ENCODE measurements at places on chromosomes 5 and 9.

DNA sequence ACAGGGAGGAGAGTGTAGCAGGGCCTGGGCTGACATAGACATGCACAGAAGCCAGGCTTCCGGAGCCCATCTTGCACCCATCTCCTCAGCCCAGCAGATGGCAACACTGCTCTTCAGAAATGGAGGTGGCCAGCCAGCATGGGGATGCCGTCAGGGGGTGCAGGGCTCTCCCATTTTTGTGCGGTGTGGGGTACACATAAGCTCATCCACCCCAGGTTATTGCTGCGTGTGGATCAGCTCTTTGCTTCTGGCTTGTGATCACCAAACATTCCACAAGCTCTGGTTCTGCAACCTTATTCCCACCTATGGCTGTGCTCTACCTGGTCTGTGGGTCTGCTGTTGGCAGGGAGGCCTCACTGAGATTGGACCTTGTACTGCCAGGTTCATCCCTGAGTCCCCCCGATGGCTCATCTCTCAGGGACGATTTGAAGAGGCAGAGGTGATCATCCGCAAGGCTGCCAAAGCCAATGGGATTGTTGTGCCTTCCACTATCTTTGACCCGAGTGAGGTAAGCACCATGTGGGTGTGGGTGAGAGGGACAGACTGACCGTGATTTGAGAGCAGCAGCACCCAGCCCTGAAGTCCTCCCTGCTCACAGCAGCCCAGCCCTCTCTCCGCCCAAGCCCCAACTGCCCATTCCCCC is 17.3 kb downstream of the SLC22A5 start:
- peak; percentile 65 for DNase-seq

GRCh38 chr5:15604986-15605385 is 105.0 kb downstream of the FBXL7 start:
- no peak for DNase-seq

DNA sequence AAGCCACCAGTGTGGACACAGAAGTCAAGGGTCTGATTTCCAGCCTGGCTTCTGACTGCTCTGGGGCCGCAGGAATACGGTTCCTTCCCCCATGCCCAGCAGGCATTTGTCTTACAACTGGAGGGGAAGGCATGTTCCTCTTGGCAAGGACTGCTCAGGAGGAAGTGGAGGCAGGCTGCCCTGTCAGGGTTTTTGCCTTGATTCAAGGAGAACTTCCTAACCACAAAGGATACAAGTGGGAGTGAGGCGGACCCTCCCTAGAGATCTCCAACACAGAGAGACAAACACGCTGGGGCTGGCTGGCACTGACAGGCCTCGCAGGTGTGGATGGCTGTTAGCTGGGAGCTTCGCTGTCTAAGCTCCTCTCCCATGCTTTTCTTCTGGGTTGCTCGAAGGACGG is 19.1 kb downstream of the TGFBI start:
- DNase-seq, result no peak

- no peak for DNase-seq
These were observed 19.4 kb upstream of the KCNIP1 start for GRCh38 chr5:170484459-170484831.

- DNase-seq, result no peak
These were observed 55.2 kb upstream of the FYB1 start for GRCh38 chr5:39274398-39275085.

DNA sequence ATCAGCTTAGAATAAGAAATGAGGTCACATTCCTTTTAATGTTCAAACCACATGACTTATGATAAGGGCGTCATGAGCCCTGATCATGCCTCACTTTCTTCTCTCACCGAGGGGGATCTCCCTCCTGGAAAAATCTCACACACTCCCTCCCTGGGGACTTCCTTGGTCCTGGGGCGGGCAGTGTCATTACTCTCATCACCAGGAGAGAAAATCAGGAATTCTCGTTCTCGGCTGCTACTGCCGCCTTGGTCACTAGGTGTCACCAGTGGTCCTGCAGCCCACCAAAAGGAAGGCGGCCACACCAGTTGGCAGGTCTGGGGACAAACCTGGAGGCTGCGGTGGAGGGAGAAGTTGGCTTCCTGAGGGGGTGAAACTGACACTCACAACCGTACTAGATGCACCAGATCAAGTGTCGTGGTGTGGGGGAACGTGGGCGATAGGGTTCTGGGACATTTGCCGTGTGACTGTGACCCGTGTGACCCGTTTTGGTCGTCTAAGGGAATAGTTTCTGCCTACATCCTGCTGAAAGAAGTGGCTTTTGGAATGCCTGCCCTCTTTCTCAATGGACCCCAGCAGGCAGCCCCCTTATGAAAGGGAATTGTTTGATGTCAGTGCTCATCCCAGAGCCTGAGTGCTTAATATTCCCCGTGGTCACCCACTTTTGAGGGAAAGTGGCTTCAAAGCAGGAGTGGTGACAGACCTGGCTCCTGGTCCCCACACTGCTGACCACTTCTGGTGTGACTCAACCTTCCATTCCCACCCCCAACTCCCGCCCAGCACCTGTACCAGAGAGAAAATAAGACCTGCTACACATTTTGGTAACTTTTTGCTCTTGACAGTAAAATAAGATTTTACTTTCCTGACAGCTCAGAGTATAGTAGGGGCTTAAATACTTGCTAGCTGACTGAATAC is 63.2 kb downstream of the ACER2 start:
- DNase-seq, result peak; percentile 48

DNA sequence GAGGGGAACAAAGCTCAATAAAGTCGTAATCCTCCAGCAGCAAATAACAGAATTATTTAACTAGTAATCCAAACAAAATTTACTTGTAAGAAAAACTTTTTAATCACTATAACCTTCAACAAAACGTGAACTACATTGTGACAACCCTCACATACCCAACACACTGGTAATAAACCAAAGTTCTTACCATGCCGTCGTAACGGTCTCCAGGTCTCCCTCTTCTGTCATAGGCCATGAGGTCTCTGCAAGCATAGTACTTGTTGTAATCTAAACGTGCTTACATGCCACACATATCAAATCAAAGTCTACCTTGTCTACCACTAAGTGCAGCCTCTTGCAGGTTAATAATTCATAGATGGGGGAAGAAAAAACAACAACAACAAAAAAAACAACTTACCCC is 8.5 kb downstream of the HNRNPK start:
- DNase-seq, result no peak

DNA sequence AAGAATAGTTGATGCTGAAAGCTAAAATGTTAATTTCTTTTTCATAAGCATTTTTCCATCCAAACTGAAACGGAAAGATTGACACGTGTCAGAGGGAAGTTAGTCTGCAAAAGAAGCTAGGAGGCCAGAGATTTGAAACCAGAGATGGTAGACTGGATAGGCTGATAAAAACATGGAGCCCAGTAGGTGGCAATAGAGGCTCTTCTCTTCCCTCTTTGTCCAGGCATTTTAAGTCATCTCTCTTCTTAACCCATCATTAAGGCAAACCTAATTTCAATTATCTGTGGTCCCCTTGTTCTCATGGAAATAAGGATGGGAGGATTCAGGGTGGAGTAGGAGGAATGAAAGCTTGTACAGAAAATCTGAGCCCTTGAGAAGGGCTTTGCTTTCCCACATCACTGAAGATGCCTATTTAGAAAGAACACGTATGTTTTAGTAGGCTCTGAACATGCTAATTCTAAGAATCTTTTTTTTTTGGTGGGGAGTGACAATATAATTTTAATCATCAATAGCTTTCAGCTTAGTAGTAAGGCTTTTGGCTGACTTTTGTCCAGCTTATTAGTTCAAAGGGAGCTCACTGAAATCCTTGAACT is 66.6 kb downstream of the ZNF474 start:
- DNase-seq, result no peak

DNA sequence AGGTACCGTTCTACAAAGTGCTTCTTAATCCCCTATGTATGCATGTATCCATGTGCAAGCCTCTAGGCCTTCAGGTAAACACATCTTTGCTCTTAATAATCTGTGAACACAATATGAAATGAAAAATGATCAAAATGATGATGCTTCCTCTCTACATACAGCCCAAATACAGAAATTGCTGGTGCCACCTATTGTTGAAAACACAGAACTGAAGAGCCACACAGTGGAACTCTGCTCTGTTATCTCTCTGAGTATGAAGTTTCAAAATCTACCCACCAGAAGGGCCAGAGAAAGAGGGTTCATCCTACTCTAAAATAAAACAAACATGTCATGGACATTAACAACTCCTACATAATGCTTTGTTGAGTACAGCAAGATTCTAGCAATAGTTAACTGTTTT is 71.3 kb downstream of the GLIS3 start:
- DNase-seq, result no peak

- DNase-seq, result no peak
These were observed 280.4 kb downstream of the CDH9 start for GRCh38 chr5:26757941-26758340.

DNA sequence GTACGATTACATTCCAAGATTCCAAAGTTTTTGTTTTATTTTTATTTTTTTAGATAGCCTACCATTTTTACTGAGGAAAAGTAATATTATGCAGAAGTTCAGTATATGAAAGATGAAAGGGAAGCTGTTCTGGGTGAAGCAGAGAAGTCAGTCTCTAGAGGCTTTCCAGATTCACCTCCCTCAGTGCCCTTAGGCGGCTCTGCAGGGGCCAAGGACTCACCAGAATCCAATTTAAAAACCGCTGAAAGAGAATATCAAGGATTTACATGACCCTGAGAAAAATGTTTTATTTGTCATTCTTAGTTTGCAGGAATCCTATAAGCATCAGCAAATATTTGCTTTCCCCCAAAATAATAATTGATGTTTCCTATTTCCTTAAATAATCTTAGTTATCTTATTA is 1084.6 kb upstream of the ARRDC3 start:
- DNase-seq, result no peak

DNA sequence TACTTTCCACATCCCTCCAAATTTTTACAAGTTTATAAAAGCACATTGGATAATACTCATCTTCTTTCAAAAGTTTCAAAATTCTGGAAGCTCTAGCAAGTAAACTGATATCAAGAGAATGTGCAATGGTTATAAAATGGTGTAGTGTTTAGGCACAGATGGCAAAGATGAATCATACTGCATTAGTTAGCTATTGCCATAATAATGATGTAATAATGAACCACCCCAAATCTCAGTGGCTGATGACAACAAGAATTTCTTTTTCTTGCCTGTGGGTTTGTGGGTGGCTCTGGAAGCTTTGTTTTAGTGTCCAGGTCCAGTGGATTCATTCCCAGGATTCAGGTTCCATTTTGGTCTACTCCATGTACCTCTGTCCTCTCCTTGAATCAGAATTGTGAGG is 319.0 kb downstream of the BRINP1 start:
- DNase-seq, result no peak

- no peak for DNase-seq
These were observed 274.3 kb upstream of the ANKRD55 start for GRCh38 chr5:56507351-56507930.

GRCh38 chr5:93604644-93605515 is 21.9 kb downstream of the NR2F1 start:
- no peak for DNase-seq

- DNase-seq, result no peak
These were observed 69.4 kb upstream of the ADAMTS2 start for GRCh38 chr5:179414459-179415261.

DNA sequence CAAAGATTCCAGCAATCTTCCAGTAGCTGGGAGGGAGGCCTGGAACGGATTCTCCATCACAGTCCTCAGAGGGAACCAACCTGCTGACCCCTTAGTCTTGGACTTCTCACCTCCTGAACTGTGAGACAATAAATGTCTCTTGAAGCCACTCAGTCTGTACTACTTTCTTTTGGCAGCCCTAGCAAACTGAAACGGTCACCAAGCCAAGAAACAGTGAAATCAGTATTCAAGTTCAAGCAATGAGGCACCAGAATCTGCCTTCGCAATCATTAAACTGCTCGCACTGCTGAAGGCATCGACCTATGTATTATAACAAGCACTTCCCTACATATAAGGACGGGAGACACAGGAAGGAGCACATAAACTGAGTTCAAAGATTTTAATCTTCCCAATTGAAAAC is 120.6 kb upstream of the PUM3 start:
- DNase-seq, result no peak

GRCh38 chr5:124661317-124662141 is 84.9 kb downstream of the ZNF608 start:
- DNase-seq, result no peak

- peak; percentile 13 for DNase-seq
These were observed 425.3 kb downstream of the CSNK1G3 start for GRCh38 chr5:123937230-123937629.

- DNase-seq, result no peak
These were observed 97.2 kb upstream of the NREP start for GRCh38 chr5:111854186-111854585.

- DNase-seq, result no peak
These were observed 21.1 kb upstream of the CDC42SE2 start for GRCh38 chr5:131242728-131243255.

- DNase-seq, result no peak
These were observed 459.9 kb upstream of the ZNF462 start for GRCh38 chr9:106403081-106403480.

DNA sequence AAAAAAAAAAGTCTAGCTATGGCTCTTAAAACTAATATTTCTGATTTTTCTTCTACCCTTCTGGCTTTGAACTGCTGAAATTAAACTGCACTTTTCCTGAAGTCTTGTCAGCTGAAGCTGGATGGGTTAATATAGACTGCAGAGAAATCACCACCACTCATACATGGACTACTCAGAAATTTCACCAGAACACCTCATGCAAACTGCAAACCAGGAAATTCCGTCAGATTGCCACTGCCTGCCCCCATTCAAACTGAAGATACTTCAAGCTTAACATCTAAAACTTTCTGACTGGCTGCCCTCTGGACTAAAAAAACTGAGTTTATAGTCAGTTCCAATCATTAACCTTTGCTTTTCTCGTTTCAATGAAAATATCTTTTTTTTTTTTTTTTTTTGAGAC is 11.6 kb upstream of the ANXA2R start:
- DNase-seq, result no peak

DNA sequence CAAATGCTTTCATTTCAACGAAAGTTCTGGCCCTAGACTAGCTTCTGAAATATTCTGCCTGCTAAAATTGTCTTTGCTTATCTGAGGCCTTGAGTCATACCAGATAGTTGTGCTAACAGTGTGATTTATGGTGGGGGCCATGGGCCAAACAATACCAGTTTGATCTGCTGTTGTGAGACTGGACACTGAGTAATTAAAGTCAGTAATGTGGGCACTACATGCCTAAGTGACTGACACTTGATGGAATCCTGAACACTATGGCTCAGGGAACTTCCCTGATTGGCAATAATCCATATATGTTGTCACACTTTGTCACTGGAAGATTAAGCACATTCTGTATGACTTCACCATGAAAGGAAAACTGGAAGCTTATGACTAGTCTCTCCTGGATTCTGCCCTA is 127.6 kb upstream of the CYLC2 start:
- no peak for DNase-seq

- DNase-seq, result no peak
These were observed 39.5 kb upstream of the PSD2 start for GRCh38 chr5:139755892-139756671.

- no peak for DNase-seq
These were observed 111.8 kb upstream of the APC start for GRCh38 chr5:112625689-112626438.

- no peak for DNase-seq
These were observed 84.9 kb upstream of the PTGER4 start for GRCh38 chr5:40594811-40595210.

GRCh38 chr5:56666901-56667300 is 148.4 kb upstream of the MAP3K1 start:
- no peak for DNase-seq

GRCh38 chr5:117205894-117206293 is 631.3 kb upstream of the SEMA6A start:
- no peak for DNase-seq

Data from stimulated activated naive B cell treated with anti-CD40 and anti-IgM and Interleukin-4, amounts not matched to agents 10 μg/mL and 1 μg/mL and 100 μg/mL, for 72 hours (primary cell).